Stimulated activated CD8-positive, alpha-beta memory T cell treated with anti-CD3 and anti-CD28 coated beads, Interleukin-4, amount 100 ng/mL, for 1 hour (primary cell): ENCODE measurements at places on chromosomes 1 and 21.

GRCh38 chr1:48596046-48596445 is 124.0 kb upstream of the SPATA6 start:
- no peak for DNase-seq

DNA sequence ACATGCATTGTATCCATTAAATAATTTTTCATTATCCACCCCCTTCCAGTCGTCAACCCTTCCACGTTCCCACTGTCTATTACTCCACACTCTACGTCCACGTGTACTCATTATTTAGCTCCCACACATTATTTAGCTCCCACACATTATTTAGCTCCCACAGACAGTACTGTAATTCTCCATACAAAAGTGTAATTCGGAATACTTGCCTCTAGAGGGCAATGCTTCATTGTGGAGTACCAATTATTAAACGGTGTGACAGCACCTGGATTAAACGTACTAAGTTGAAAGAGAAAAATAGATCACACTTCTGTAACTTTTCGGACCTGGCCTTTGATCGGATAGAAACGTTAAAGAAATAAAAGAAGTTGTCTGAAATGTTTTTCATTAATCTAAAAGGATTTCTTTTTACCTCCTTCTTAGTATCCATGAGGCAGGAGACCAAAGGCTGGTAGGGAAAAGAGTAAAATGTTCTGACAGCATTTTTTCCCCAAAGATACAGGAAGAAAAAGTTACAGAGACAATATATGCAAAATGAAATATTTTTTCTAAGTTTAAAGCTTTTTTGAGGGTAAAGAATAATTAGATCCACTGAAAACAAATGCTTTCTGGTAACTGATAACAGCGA is 99.2 kb downstream of the LHX8 start:
- no peak for DNase-seq

DNA sequence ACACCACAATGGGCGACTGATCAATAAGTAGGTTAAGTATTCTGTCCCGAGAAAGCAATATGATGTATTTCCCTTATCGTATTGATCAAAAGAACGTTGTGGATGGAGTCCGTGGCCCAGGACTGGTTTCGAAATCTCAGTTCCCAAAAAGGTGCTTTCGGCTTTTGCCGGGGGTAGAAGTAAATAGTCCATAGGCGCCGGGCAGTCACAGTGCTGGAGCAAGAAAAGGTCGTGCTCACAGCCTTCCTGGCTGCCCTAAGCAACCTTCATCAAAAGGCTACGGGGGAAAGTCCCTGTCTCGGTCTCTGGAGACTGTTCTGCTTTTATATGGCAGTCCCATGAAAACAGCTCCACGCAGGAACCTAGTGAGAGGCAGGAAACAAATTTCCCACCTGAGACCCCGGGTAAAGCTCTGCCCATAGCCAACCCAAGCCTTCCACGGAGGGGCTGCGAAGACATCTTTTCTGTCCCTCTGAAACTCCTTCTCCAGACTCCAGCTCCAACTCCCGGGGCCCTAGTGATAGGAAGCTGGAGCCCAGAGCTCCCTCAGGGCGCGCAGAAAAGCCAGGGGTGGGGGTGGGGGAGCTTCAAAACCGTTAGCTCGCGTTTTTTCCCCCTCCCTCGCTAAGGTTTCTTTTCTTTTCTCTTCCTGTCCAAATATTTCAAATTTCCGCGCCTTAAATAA is 7.0 kb downstream of the CDKN2C start:
- no peak for DNase-seq

GRCh38 chr1:179337288-179337687 is 28.5 kb upstream of the AXDND1 start:
- no peak for DNase-seq

DNA sequence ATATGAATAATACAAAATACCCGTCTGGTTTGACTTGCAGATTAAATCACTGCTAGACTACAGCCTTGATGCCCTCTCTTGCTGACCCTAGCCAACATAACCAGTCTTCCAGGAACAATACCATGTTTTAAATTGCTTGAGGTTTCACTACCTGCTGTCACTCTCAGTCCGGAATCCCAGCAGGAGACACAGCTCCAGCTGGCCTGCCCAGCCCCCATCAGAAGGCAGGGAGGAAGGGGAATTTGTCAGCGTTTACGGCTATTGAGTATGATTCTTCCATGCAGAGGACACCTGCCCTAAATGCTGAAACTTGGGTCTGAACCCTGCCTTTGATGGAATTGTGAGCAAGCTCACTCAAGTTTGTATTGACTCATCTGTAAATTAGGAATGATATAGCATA is 33.0 kb downstream of the ZNF496 start:
- no peak for DNase-seq

DNA sequence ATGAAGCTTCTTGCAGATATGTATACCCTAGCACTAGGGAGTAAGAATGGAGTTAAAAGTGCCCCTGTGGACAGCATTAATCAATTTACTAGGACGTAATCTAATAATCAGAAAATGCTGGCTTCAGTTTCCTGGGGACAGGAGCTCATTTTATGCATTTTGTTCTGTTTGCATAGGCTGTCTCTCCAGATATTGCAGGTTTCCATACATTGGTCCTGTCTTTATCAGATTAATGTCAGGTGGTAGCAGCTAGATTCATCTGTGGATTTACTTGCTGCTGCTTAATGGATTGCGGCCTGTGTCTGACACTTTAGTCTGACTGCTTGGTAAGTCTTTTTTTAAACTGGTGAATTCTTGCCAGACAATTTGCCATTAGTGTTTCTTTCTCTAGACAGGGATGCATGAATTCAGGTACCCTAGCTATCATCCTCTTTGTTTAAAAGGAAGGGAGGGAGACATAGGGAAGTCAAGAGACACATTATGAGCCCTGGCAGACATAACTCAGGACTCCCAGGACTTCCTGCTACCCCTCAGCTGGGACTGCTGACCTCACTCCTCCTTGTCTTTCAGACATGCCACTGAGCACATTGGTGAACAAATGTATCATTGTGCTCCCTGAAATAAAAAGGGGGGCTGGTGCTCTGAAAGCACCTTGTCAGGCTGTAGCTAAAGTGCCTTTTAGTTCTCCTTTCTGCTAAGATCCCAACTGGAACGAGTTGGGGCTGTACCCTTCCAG is 47.7 kb downstream of the NOS1AP start:
- DNase-seq, result no peak

DNA sequence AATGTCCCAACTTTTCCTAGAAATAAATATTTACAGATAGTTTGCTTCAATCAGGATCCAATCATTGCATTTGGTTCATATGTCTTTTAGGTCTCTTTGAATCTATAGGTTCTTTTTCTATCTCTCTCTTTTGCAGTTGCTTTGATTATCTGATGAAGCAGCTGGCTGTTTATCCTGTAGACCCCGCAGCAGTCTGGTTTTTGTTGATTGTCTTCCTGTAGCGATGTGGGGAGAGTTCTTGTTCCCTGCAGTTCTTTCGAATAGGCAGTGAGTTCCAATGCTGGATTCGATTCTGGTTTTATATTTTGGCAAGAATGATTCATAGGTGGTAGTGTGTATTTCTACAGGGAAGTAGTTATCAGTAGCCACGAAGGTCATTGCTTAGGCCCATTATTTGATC is 7.4 kb upstream of the MIXL1 start:
- DNase-seq, result no peak

GRCh38 chr1:99737016-99737415 is 29.4 kb downstream of the FRRS1 start:
- no peak for DNase-seq

DNA sequence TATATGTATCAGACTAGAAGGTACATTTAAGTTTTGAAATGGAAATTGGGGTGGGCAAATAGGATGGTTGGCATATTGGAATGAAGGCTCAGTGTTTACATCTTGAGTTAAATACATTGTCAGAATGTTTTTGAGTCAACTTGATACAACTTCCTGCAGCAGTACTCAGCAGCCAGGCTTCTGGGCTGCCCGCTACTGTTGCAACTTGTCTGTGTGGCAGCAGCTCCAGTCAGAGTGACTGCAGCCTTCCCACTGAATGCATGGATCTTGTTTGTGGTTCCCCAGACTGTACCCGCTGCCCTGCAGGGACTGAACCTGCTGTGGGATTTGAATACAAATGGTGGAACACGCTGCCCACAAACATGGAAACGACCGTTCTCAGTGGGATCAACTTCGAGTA is 24.9 kb upstream of the SARS1 start:
- no peak for DNase-seq

GRCh38 chr1:164625004-164625617 is 66.1 kb downstream of the PBX1 start:
- no peak for DNase-seq

GRCh38 chr1:235502601-235503402 is 1.4 kb downstream of the B3GALNT2 start:
- no peak for DNase-seq

GRCh38 chr1:7405844-7406500 is 365.1 kb upstream of the VAMP3 start:
- no peak for DNase-seq

GRCh38 chr1:187264995-187265602 is 436.4 kb downstream of the PLA2G4A start:
- DNase-seq, result no peak

DNA sequence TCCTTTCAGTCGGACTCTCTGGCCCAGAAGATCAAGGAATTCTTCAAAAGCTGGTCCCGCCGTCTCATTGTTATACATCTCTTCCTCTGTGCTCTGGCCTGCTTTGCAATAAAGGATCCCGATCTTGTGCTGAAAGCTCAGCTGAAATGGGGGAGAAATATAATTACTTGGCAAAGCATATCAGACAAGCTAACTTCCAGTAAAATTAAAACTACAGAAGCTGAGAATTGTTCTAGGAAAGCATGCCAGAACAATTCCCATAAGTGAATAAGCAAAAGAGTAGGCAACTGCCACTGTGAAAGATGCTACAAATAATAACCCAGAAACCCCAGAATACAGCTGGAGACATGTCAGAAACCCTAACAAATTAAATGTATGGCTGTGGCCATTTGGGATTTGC is 146.1 kb downstream of the SIPA1L2 start:
- no peak for DNase-seq

DNA sequence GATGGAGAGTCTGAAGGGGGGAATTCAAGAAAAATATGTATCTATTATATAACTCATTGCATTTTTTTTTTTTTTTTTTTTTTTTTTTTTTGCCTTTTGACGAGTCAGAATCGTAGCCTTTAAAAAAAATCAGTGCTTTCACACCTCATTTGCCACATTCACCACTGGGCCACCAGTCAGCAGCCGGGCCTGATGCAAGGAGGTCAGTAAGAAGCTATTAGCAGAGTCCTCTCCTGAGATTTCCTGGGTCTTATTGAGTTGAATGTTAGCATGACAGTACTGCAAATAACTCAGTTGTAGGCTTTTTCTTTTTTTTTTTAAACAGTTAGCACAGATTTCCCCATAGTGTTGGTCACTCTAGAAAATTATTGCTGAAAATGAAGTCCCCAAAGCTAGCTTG is 139.8 kb downstream of the SPATA17 start:
- DNase-seq, result no peak

GRCh38 chr1:53266038-53266437 is 27.7 kb upstream of the MAGOH start:
- no peak for DNase-seq

- DNase-seq, result no peak
Observed at GRCh38 chr1:89894210-89895201, 73.7 kb downstream of the LRRC8D start.

GRCh38 chr1:156115514-156116374 is 1.2 kb downstream of the LMNA start:
- no peak for DNase-seq

GRCh38 chr1:18721041-18721440 is 90.4 kb downstream of the PAX7 start:
- DNase-seq, result no peak

- no peak for DNase-seq
Observed at GRCh38 chr1:32116531-32116930, 8.7 kb downstream of the KPNA6 start.

GRCh38 chr21:45026826-45027225 is 47.6 kb upstream of the ADARB1 start:
- DNase-seq, result no peak

- no peak for DNase-seq
Observed at GRCh38 chr21:16468184-16468583, 738.4 kb downstream of the USP25 start.

DNA sequence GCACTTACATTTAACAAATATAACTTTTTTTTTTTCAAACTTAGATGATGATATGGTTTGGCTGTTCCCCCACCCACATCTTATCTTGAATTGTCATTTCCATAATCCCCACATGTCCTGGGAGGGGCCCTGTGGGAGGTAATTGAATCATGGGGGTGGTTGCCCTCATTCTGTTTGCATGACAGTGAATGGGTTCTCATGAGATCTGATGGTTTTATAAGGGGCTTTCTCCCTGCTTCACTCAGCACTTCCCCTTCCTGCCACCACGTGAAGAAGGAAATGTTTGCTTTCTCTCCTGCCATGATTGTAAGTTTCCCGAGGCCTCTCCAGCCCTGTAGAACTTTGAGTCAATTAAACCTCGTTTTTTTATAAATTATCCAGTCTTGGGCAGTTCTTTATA is 432.6 kb downstream of the AMY1C start:
- DNase-seq, result no peak

GRCh38 chr1:88104236-88104635 is 579.8 kb upstream of the PKN2 start:
- DNase-seq, result no peak

GRCh38 chr1:165647517-165647916 is 16.5 kb downstream of the MGST3 start:
- DNase-seq, result no peak

- no peak for DNase-seq
Observed at GRCh38 chr1:207335695-207336363, 14.4 kb downstream of the CD55 start.

GRCh38 chr1:21764615-21765423 is 18.1 kb downstream of the USP48 start:
- DNase-seq, result no peak

DNA sequence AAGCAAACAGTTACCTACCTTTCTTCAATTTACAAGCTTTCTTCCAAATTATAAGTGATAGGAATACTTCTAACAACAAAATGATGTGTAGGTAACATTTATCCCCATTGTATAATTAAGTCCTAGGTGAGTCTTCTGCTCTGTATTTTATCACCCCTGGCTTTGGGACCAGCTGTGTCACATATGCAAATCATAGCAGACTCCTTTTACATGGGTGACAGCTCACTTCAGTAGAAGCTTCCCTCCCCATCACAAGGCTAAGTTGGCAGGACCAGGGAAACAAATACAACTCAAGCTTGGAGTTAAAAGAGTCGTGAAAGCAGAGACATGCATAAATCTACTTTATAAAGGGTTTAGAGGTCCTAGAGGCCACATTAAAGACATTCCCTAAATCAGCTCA is 121.1 kb upstream of the RUNX1 start:
- no peak for DNase-seq

GRCh38 chr1:228148196-228148861 is 1.4 kb upstream of the GJC2 start:
- DNase-seq, result no peak

GRCh38 chr1:156488566-156489165 is 11.9 kb downstream of the MEF2D start:
- DNase-seq, result no peak
